CD4-positive, alpha-beta T cell treated with Interferon gamma for 1 hour (primary cell): ENCODE measurements at places on chromosomes 12 and 14.

DNA sequence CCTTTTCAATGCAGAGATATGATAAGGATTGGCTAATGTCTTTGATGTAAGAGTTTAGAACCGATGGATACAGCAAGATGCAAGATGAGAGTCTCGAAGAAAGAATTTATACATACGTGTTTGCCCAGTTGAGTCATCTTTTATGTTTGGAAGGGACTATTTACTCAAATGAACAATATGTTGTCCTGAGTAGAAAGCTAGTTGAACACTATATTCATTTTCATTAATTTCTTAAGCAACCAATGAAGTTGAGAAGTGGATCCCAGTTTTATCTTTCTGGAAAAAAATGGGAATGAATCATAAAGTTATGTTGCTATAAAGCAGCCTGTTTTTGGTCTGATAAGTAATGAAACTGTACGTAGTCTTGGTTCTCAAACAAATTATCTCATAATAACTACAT is 1431.7 kb upstream of the FLRT2 start:
- no peak for DNase-seq

GRCh38 chr14:98957211-98958047 is 314.6 kb downstream of the BCL11B start:
- DNase-seq: peak; percentile 62

DNA sequence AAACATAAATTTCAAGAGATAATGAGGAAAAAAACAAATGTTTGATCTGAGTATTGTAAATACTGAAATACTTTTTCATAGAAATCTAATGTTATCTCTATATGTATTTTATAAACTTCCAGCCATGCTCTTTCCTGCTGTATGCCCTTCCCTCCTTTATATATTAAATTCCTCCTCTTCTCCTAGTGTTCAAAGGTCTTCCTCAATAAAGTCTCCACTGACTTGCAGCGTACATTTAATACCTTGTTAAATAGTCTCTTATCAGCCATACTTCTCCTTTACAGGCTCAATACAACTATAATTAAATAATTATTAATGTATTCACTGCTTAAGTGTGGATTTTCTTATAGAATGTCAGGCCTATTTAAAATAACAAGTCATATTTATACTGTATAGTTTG is 26.0 kb downstream of the ERGIC2 start:
- no peak for DNase-seq

DNA sequence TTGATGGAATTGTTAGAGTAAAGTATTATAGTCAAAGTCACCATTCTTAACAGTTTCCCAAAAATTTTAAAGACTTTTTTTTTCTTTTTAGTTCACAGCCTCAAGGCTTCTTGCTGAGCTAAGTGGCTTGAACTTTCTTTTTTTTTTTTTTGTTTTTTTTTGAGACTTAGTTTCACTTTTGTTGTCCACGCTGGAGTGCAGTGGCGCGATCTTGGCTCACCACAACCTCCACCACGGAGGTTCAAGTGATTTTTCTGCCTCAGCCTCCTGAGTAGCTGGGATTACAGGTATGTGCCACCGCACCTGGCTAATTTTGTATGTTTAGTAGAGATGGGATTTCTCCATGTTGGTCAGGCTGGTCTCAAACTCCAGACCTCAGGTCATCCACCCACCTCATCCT is 92.8 kb downstream of the SETD3 start:
- no peak for DNase-seq

GRCh38 chr14:70789361-70789760 is 20.0 kb downstream of the MAP3K9 start:
- no peak for DNase-seq

DNA sequence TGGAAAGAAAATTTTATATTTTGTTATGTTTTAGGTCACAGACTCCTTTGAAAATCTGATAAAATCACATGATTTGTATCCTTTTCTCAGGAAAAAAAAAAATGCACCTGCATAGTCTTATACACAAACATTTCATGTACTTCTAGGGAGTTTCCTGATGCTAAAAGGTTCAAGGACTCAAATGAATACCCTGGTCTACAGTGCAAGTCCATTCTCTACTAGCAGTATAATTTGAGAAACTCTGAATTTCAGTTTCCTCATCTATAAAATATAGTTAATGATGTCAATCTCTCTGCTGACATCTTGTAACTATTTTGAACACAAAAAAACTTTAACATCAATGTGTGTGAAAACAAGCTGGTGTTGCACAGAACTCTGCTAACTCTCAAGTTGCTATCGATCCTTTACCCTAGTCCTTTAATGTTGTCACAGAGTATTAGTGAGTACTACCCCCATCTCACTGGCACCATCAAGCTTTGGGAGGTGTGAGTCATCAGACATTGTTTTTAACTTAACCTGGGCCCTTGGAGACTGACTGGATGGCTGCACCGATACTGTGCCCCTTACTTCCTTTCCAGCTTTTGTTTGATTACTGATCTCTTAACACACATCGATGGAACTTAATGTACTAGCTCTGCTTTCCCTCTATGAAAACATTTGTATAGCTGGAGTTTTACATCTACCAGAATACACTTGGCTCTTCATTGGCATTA is 251.9 kb upstream of the SOX5 start:
- DNase-seq: no peak

GRCh38 chr14:42541535-42542001 is 934.9 kb downstream of the LRFN5 start:
- DNase-seq: no peak

DNA sequence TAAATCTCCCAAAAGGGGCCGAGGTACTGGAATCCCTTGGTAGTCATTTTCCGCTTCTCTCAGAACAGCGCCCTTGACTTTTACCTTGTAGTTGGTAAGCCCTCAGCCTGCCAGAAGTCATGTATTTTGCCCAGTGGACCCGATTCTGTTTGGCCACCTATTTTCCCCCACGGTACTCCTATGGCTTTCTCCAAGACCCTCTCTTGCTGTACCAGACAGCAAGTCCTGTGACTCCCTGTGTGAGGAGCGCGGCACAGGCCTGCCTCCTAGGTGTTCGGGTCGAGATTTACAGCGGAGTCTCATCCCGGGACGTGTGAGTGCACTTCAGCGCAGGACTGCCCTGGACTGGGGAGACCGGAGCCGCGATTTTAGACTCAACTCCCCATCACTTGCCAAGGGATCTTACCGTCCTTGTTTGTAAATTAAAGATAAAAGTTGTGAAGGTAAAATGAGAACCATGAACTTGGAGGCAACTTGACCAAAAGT is 1.1 kb upstream of the MBD6 start:
- no peak for DNase-seq

- DNase-seq: no peak
Observed at GRCh38 chr12:106582249-106582591, 584 bp upstream of the RFX4 start.

GRCh38 chr12:108839890-108840230 is 17.5 kb downstream of the SSH1 start:
- no peak for DNase-seq

DNA sequence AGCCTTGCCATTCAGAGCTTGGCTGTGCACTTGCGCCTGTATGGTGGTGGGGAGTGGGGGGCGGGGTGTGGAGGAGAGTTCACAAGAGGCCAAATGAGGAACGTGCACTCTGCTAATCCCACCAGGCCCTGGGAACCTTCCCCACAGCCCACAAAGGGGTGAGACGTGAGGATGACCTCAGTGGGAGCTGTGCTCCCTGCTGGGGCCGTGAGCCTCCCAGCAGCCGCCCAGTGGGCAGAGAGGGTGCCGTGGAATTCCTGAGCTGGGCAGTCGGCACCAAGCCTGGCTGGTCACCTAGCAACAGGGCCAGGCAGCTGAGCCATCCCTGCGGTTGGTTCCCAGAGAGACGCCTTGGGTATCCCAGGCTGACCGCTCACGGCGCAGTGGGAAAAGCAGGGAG is 53.7 kb downstream of the CCNK start:
- no peak for DNase-seq

GRCh38 chr14:57692671-57693070 is 173.2 kb downstream of the SLC35F4 start:
- DNase-seq: no peak

GRCh38 chr12:109927622-109928021 is 27.5 kb downstream of the TCHP start:
- peak; percentile 23 for DNase-seq

- DNase-seq: no peak
Observed at GRCh38 chr14:24376448-24377070, 8.6 kb downstream of the NFATC4 start.

- no peak for DNase-seq
Observed at GRCh38 chr12:5154091-5154490, 110.4 kb downstream of the KCNA5 start.

DNA sequence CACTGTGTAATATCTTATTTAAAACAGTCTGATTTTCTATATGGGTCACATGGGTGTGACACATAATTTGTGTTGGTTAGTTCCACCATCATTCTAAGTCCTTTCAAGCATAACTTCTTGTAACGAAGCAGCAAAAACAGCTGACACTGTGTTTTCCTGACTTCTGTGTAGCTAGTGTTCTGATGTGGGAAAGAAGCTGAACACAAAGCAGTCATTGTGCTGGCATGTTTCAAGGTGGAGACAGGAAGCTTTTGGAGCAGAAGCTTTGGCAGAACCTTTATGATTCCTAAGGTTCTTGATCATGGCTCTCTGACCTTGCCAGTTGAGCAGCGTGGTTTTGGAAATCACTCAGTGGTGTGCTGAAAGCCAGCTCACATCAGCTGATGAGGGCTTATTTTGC is 351.7 kb upstream of the MDGA2 start:
- no peak for DNase-seq

- no peak for DNase-seq
Observed at GRCh38 chr12:119735079-119735478, 67.1 kb downstream of the PRKAB1 start.

GRCh38 chr12:127245437-127245836 is 1021.5 kb upstream of the TMEM132C start:
- no peak for DNase-seq

DNA sequence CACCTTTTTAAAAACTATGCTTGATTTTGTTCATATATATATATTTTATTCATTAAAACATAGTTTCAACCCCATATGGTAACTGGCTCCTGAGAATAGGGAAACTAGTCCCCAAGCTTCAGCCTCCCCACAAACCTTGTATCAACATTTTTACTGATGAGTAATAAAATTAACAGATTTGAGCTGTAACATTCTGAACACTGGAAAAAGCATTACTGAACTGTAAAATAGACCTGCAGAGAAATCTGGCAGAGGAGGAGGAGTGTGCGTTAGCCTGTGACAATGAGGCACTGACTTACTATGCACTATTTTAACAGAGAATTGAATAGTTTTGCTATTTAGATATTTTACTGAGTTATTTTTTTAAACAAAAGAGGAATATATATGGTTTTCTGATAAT is 43.1 kb downstream of the FRS2 start:
- DNase-seq: no peak

GRCh38 chr12:116245189-116245588 is 32.3 kb downstream of the MED13L start:
- no peak for DNase-seq

GRCh38 chr12:49352351-49352750 is 5.7 kb downstream of the DNAJC22 start:
- no peak for DNase-seq

DNA sequence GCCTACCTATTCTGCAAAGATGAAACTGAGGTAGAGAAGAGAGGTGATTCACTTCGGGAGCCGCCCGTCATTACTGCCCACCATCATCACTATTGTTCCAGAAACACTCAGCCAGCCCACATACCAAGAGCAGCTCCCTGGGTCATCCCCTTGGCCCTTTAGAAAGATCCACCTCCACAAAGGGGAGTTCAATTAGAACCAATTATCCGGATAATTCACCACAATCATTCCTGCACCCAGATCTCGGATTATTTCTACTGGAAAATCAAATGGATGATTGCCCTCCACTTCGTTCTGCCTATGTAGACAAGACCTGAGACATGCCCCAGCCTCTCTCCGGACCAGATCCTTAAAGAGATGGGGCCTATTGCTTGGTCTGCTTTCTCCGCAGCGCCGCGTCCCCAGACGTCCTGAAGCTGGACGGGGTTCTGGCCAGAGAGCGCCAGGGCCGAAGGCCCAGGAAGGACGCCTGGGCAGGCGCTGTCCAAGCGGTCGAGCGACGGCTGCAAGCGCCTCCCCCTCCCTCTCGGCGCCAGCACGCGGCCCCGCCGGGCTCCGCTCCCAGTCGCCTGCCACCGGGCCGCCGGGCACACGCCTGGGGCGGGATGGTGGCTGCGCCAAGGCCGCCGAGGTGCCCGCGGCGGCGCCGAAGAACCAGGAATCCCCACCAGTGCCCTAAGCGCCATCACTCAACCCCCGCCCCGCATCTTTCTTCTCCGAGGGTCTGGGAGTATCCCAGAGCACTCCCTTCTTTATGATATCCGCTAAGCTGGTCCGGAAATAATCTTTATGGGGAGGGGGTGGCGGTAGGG is 1.3 kb upstream of the ASCL1 start:
- no peak for DNase-seq

GRCh38 chr12:98127336-98127679 is 388.1 kb upstream of the TMPO start:
- DNase-seq: no peak

- DNase-seq: no peak
Observed at GRCh38 chr12:20602641-20603391, 92.3 kb upstream of the SLCO1C1 start.

DNA sequence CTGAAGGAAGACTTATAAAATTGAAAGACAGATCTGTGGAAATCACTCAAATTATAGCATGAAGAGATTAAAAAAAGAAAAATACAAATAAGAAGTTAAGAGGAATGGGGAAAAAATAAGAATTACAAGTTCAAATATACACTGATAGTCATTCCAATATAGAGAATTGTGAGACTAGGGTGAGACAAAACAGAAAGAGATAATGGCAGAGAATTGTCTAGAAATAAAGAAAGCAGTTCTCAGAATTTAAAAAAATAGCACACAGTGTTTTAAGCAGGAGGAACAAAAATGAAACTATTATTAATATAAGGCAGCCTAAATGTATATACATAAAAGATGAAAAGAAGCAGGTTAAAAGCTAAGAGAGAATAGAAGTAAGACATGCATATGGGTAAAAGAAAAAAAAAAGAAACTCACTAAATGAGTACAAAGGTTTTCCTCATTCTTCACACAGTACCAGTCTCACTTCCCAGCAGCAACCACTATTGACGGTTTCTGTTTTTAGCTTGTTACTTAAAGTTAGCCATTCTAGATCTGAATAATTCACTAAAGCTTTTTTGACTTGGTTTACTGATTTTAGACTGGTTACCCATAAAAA is 31.1 kb downstream of the SLC38A4 start:
- DNase-seq: no peak

- no peak for DNase-seq
Observed at GRCh38 chr12:91327131-91327530, 144.5 kb upstream of the DCN start.

DNA sequence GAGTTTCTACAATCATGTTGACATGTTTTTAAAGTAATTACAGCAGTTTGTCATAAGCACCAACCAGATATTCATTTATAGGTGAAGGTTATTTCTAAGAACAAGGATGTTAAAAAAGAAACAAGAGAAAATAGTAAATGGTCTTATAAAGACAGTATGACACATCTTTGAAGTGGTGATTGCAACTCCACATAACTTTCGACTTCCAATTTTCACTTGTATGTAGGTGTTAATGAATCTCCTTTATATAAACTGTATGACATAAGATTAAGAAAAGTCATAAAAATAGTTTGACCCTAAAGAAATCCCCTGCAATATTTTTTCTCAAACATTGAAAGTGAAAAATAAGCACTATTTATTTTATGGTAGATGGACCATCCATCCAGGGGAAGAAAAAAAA is 144.8 kb upstream of the PTPRQ start:
- DNase-seq: no peak
